RWPE1 (cell line): ENCODE measurements at places on chromosomes 3 and 15.
A peak's percentile ranks its signal among the peaks of the same experiment; 100 is the strongest.

GRCh38 chr15:57500256-57500655 is 91.4 kb upstream of the MYZAP start:
- DNase-seq = no peak

DNA sequence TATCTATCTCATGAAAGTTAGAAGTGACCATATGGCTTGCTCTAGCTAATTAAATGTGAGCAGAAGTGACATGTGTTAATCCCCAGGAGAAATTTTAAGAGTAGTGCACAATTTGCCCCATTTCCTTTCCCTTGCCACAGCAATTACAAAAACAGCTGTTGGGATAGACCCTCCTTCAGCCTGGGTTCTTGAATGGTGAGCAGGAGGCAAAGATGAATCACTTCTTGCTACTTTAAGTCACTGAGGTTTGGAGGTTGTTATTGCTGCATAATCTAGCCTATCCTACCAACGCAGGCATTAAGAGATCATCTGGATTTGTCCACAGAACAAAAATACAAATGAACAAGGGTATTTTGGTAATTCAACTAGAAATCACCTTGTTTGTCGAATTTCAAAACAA is 51.7 kb upstream of the CAPN7 start:
- DNase-seq = no peak

GRCh38 chr15:89803941-89804800 is 10.5 kb downstream of the ANPEP start:
- no peak for DNase-seq

DNA sequence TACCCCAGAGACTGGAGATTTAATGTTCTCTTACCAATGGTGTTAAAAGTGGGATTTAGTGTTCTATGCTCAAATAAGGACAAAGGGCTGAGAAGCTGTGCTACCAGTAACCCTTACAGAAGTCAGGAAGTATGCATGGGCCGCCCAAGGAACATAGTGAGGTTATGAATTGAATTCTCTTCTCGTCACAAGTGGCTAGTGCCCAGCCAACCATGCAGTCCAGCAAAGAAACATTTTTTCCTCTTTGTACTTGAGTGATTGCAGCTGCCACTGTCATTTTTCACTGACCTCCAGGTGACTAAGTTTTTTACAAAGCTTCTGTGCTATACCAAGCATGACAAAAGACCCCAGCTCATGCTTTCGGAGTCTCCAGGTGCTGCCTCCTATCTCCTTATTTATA is 110.6 kb upstream of the DCBLD2 start:
- DNase-seq = no peak

- DNase-seq = no peak
Measured at GRCh38 chr15:89307046-89307587, 27.5 kb downstream of the POLG start.

DNA sequence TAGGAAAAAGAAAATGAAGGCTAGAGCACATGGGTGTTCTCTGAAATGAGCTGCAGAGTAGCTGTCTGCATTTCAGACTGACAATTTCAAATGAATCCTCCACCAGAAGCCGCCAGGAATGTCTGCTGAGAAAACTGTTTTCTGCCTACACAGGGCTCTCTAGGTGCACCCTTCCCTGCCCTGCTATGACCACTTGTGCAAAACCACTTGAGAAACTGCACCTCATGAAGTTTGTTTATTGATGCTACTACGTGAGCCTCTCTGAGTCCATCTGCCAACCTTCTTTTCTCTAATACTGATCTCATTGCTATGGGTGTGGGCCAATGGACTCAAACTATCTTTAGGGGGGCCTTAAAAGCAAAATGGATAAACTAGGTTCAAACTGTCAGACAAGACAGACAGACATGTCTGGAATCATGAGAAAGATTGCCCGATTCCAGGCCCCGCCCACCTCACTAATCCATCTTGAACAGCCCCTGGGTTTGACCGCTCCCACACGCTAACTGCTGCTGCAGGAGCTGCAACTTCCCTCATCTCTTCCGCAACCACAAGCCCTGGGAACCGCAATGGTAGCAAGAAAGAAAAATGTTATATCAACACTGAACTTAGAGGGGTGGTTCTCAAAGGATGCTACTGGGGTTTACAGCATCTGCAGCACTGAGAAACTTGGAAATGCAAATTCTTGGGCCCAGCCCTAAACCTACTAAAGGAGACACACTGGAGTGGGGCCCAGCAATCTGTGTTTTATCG is 9.0 kb upstream of the CD47 start:
- no peak for DNase-seq

DNA sequence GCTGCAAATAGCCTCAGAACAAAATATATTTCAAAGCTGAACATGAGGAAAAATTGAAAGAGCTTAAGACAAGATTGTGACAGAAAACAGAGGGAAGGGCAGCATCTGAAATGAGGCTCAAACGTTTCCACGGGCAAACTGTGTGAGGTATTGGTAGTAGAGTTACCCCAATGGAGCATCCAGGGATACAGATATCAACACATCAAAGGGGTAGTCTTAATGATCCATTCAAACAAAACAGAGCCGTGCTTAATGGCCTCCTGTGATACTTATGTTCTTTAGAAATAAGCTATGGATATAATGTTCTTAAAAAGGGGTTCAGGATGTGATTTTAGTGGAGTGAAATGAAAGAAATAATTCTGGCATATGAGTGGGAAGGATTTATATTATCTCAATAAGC is 430.3 kb upstream of the PDZRN3 start:
- DNase-seq = no peak

DNA sequence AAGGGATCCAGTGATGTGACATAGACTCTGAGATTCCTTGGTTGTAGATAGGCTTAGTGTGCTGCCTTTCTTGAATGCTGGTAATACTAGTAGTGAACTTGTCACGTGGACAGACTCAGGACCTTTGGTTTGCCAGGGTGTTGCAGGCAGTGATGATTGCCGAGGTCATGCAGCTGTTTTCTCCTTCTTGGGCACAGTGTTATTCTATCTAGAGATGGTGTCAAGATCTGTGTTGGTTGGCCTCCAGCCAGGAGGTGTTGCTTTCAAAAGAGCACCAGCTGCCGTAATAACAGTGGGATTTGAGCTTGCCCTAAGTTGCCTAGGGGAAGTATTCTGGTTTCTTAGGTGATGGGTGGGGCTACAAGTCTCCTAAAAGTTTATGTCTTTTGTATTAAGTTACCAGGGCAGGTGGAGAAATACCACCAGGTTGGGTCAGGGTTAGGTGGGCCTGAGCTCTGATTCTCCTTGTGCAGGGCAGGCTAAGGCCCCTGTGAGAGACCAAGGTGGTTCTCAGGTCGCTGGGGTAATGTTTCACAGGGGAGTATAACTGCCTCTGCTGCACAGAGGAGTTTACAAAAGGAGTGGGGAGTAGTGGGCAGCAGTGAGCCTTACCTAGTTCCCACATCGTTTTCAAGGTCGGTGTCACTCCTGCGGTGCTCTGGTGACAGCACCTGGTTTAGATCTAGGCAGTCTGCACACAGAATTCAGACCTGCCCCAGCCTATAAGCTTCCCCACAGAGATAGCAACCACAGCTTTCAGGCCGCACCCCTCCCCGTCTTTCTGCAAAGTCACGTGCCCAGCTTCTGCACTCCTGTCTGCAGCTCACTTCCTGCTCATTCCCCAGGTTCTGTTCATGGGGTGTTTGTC is 350.3 kb downstream of the DOCK3 start:
- DNase-seq = no peak

DNA sequence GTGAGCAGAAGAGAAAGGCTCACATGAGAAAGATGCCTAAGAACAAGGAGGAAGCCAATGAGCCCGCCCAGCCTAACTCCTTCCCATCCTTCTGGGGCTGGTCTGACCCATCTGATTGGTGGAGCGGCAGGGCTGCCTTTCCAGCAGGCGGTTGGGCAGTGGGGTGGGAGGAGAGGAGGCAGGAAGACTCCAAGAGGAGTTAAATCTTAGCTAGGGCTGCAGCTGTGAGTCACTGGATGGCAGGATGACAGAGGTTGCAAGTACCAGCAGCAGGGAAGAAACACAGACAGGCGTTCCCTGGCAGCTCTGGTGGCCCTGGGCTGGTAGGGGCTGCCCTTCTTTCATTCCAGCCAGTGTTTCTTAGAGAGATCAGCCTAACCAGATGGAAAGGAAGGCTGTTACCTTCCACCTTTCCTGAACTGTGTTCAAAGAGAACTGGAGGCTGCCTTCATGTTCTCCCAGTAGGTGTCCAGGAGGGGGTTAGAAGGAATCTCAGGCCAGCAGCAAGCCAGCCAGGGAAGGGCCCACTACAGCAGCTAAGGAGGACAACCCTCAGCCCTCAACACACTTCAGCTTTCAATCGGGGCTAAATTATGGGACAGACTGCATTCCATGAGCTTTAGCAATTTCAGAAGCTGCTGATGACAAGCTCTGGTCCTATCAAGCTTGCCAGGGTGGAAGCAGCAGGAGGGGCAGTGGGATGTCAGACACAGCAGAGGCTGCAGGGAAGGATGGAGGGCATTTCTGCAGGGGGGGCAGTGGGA is 50.3 kb downstream of the CHSY1 start:
- DNase-seq = peak; percentile 92

- no peak for DNase-seq
Measured at GRCh38 chr3:117519776-117520175, 810.2 kb downstream of the TUSC7 start.

GRCh38 chr3:123660900-123661299 is 76.0 kb upstream of the HACD2 start:
- peak; percentile 26 for DNase-seq

GRCh38 chr15:25635191-25635590 is 196.4 kb upstream of the UBE3A start:
- no peak for DNase-seq

DNA sequence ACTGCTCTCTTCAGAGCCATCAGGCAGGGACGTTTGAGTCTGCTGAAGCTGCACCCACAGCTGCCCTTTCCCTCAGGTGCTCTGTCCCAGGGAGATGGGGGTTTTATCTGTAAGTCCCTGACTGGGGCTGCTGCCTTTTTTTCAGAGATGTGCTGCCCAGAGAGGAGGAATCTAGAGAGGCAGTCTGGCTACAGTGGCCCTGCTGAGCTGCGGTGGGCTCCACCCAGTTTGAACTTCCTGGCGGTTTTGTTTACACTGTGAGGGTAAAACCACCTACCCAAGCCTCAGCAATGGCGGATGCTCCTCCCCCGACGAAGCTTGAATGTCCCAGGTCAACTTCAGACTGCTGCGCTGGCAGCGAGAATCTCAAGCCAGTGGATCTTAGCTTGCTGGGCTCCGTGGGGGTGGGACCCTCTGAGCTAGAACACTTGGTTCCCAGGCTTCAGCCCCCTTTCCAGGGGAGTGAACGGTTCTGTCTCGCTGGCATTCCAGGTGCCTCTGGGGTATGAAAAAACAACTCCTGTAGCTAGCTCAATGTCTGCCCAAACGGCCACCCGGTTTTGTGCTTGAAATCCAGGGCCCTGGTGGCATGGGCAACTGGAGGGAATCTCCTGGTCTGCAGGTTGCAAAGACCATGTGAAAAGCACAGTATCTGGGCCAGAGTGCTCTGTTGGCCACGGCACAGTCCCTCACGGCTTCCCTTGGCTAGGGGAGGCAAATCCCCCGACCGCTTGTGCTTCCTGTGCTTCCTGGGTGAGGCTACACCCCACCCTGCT is 21.1 kb upstream of the ST6GAL1 start:
- DNase-seq = no peak

- peak; percentile 53 for DNase-seq
Measured at GRCh38 chr15:74302821-74303359, 64.6 kb downstream of the CYP11A1 start.

DNA sequence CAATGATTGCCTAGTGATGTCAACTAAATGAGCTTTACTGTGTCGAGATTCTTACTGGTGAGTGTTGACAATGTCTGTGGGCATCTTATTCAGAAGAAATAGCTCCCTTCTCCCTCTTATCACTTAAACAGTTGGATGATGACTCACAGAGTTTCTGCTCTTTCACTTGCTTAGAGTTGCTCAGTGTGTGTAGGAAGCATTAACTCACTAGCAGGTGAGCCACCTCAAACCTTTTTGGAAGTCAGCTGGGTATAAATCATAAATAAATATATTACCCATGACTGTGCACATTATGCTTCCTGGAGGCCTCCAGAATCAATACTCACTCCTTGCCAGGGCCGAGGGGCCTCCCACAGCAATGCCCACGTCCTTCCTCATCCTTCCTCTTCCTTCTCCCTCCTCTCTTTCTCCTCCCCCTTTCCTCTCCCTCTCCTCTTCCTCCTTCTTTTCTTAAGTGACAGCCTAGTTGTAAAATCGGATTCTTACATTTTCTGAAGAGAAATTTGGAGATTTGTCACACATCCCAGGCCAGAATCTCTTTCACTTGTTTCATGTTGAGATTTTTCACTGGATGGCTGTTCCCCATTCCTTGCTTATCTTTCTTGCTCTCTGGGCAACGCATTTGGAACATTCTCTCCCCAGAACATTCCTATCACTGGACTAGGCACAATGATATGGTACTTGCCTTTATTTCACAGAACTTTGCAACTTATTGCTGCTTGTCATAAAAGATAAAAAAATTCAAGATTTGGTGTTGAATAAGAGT is 17.5 kb downstream of the SHC4 start:
- peak; percentile 55 for DNase-seq

- no peak for DNase-seq
Measured at GRCh38 chr15:47949815-47950214, 171.0 kb upstream of the SLC24A5 start.

DNA sequence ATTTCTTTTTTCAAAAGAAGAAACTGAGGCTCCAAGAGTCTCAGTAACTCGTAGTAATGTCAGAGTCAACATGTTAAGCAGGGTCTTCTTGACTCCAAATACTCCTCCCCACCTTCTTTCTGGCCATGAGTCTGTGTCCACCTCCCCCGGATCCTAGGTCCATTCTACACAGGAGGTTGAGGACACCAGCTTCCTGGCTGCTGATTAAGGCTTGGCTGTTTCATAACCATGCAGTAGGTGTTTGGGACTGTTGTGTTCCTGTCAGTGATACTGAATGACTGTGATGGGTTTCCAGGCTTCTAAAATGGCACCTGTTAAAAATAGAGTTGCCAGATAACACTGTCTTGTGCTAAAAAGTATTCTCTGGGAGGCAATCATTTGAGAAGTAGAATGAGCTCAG is 130.8 kb upstream of the IL12A start:
- DNase-seq = no peak

DNA sequence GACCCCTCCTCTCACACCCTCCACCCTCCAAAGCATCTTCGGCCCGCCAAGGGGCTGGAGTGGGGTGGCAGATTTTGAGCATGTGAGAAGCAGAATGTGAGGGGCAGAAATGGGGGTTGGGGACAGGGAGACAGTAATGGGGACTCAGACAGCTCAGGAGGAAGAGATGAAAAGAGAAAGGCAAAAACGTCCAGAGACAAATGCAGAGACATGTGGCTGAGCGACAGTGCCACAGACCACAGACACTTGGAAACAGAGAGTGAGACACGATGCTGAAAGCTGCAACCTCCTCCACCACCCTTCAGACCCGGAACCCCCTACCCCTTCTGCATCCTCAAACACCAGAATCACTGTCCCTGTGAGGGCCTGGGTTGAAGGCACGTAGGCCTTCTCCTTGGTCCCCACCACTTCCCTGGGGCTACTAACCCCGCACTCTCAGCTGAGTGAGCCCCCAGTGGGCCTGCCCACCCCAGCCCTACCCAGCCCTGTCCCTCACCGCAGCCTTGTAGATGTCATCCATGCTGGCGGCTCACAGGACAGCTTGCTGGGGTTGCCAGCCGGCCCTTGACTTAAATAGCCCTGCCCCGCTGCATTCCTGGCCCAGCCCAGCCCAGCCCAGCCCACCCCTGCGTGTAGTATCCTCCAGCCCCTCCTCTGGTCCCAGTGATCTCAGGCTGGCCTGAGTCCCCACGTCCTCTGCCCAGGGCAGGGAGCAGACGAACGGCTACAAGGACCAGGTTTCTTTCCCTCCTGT is at the start of gene TNNC1:
Gene TNNC1, minus strand, starts transcription at position 546 of the 754 bp plus-strand sequence. Its CDS starts 26 bp downstream, at position 520.
- no peak for DNase-seq

GRCh38 chr3:119937229-119937628 is 155.3 kb downstream of the NR1I2 start:
- DNase-seq = no peak
